NCI-H1092 treated with DMSO at 0.1 percent for 48 hours (cell line): ENCODE measurements at places on chromosomes 5 and 9.
A peak's percentile ranks its signal among the peaks of the same experiment; 100 is the strongest.

GRCh38 chr5:173919443-173919842, 31.3 kb downstream of the CPEB4 start:
- no peak for DNase-seq

GRCh38 chr9:112866662-112867274, 23.9 kb downstream of the SLC46A2 start:
- no peak for DNase-seq

GRCh38 chr5:589173-589572, 23.0 kb upstream of the CEP72 start:
- no peak for DNase-seq

- no peak for DNase-seq
These were observed 453.3 kb upstream of the ITGA1 start for GRCh38 chr5:52334367-52334766.

DNA sequence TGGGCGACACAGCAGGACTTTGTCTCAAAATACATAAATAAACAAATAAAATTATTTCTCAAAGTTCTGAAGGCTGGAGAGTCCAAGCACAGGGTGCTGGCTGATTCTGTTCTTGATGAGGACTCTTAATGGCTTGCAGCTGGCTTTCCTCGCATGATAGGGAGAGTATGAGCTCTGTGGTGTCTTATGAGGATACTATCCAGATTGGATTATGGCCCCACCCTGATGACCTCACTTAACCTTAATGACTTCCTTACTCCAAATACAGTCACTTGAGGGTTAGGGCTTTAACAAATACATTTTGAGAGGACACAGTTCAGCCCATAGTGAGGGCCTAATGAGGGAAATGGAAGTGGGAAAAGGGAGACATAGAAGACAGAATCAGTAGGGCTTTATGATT, 87.7 kb downstream of the FOCAD start:
- no peak for DNase-seq

- no peak for DNase-seq
These were observed 714 bp downstream of the SEC24A start for GRCh38 chr5:134649163-134649835.

DNA sequence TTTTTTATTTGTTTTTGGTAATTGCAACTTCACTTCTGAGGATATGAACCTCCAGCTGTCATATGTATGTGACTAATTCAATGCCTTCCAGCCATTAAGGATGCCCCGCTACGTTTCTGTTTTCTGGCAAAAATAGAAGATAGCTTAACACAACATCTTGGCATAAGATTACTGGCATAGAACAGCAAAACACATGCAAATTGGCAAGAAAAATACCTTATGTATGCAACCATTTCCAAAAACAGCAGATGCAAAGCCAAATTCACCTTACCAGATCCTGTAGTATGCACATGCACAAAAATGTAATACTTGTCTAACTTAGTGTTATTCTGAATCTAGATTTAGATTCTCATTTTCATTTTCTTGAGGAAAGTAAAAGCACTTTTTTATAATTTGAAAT, 461.1 kb upstream of the CYLC2 start:
- DNase-seq = no peak

- no peak for DNase-seq
These were observed 3.1 kb upstream of the CATSPER3 start for GRCh38 chr5:134964359-134965270.

DNA sequence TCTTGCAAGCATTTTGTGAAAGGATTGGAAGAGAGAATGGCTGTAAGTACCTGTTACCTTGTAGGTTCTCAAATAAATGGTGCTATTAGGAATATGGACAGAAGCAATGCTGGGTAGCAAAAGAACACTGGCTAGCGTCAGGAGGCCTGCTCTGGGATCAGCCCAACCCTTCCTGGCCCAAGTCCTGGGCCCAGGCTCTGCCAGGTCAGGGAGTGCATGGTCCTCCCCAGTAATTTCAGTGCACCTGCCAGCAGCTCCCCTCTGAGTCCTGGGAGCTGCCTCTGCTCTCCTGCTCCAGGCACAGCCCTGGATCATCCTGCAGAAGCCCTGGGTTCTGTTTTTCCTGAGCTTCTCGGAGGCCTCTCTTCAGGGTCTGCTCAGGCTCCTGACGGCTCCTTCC, 89.5 kb upstream of the ARAP3 start:
- DNase-seq = no peak

DNA sequence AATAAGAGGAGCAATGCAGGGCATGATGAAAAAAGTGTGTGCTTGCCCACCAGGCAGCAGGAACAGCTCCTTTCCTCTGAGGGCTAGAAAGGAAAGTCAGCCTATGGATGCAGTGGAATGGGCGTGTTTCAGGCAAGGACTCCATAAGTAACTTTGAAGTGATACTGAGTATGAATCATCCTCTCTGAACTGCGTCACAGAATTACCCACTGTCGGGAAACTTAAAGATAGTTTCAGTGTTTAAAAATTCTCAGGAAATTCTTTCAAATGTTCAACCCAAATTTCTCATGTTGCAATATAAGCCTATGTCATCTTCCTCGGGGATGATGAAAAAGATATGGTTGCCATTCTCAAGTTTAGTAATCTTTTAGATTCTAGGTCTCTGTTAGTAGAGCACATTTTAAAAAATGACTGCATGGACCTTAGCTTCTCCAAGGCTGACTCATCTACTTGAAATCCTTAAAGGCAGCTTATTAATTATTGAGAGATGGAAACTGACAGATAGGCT, 27.7 kb downstream of the PTCD2 start:
- no peak for DNase-seq

- peak; percentile 76 for DNase-seq
These were observed 68.1 kb upstream of the SPOCK1 start for GRCh38 chr5:137567226-137567625.

DNA sequence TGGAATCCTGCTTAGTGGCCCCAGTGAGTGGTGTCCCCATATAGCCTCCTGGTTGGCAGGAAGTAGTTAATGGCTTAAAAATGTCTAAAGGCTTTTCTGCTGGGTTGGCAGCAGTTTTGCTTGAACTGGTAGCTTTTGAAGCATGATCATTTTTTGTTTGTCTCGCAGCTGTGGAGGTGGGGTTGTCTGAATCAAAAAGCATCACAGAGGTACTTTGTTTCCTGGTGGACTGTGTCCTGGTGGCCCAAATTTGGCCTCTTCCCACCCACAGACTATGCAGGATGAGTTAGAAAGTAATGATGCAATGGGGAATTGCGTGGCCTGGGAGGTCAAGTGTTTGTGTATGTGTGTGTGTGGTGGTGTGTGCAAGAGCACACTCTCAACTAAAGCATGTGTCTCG, 322.7 kb downstream of the ARHGEF28 start:
- DNase-seq = peak; percentile 36

- no peak for DNase-seq
These were observed 75.3 kb upstream of the NR4A3 start for GRCh38 chr9:99746406-99746805.

GRCh38 chr5:89064736-89065135, 181.8 kb upstream of the MEF2C start:
- DNase-seq = no peak

DNA sequence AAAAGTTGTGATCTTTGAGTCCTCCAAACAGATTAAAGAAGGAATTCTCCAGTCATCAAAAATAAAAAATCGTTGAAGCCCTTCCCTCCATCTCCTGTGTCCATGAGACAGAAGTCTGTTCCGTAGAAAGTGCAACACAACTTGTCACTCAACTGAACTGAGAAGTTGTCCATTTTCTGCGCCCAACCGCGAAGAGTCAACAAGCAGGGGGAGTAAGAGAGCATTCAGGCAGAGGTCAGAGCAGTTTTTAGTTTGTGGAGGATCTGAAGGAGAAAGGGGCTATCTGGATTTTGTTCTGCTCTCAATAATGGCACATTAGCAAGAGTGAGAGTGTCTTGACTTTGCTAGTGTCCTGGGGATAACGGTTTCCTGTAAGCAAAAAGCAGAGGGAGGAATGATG, 303.9 kb downstream of the ICE1 start:
- DNase-seq = no peak

GRCh38 chr9:99023831-99024230, 80.1 kb downstream of the COL15A1 start:
- peak; percentile 97 for DNase-seq
